EH (cell line): ENCODE measurements at places on chromosomes 12 and 14.

GRCh38 chr12:40045656-40046055, 60.2 kb downstream of the SLC2A13 start:
- DNase-seq: no peak

GRCh38 chr14:83992857-83993256, 1537.1 kb upstream of the FLRT2 start:
- DNase-seq: no peak

- peak; percentile 8 for DNase-seq
Observed at GRCh38 chr14:53062856-53063255, 90.3 kb downstream of the DDHD1 start.

GRCh38 chr12:64707926-64708325, 51.3 kb downstream of the GNS start:
- no peak for DNase-seq

GRCh38 chr12:106025129-106025528, 113.6 kb downstream of the NUAK1 start:
- DNase-seq: no peak

GRCh38 chr14:89507926-89508460, 91.0 kb upstream of the FOXN3 start:
- DNase-seq: peak; percentile 51

GRCh38 chr14:52052288-52052943, 16.4 kb downstream of the NID2 start:
- DNase-seq: peak; percentile 98

DNA sequence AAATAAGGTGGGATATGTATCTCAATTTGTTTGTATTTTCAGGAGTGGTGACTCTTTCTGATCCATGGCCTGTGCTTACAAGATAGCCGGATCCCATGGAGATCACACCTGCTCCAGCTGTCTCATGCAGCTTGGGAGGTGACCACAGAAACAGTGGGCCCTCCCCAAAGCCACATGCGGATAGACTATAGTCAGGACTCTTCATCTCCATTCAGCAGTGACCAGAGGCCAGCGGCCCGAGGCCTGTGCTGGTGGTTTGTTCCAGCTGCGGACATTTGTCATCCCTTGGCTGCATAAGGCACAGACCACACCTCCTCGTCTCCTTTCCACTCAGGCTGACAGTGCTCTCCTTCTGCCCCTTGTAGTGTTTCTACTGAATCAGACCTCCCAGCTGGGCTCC, 14.7 kb upstream of the WNT5B start:
- DNase-seq: no peak

DNA sequence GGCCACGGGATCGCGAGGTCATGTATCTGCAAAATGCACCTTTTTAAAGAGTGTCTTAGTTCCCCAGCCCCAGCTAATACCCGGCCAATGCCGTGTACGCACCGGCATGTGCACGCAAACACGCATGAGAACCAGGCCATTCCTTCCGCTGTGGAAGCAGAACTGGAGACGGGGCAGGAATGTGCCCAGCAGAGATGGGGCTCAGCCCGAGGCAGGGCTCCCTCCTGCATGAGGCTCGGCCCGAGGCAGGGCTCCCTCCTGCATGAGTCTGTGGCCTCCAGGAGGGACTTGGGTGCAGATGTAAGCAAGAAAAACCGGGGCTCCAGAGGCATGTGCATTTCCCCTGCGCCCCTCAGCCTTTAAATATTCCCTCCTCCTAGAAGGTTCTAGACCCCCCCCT, 38.2 kb downstream of the SLC6A12 start:
- DNase-seq: no peak

GRCh38 chr14:71324767-71325272, 417.6 kb downstream of the PCNX1 start:
- DNase-seq: peak; percentile 18

DNA sequence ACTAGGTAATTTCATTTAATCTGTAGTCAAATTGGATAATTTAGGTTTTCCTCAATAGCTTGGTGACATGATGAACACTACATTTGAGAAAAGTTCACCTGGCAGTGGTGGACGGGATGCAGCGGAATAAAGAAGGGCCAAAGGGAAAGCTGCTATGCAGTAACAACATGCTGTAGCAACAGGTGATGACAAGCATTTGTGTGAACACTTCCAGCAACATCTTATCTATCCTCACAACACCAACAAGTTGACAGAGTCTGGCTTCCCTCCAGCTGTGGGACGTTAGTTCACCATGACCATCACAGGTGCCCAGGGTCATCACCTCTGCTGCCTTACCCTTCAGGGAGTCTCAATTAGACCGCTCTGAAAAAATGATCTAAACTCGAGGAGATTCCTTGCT, 8.3 kb downstream of the DBX2 start:
- DNase-seq: no peak

DNA sequence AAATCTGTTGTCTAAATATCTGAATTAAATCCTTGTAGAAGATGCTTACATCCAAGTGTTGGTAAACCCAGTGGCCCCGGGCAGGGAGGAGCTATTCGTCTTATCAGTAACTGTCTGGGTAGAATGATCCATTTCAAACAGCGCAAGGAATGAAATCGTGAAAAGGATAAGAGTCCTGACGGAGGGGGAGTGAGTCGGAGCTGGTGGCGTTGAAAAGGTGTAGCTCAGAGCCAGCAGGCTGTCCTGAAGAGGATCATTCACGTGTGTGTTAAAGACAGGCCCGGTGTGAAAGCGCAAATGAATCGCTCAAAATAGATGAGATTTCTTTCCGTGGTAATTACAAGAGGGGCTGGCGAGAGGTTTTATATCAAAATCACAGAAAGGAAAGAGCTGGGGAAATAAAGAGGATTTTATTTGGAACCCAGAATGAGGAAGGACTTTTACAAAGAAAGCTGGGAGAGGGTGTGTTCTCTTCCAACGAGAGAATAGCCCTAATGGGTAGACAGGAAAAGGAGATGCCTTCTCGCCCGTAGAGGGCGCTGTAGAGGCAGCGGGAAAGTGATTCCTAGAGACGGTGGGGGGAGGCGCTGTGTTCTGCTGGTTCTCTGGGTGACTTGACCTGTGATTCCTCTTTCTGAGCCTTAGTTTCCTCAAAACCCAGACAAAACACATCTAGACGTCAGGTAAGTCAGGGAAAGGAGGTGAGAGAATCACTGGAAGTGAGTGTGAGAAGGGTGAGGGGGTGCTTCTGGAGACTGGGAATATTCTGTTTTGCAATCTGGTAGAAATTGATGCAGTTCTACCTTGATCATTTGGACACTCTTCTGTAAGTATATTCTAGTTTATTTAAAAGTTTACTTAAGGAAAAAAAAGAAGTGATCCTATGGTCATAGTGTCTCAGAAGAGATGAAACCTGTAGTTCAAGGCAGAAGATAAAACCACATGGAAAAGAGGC, 39.3 kb downstream of the SRRM4 start:
- DNase-seq: no peak

DNA sequence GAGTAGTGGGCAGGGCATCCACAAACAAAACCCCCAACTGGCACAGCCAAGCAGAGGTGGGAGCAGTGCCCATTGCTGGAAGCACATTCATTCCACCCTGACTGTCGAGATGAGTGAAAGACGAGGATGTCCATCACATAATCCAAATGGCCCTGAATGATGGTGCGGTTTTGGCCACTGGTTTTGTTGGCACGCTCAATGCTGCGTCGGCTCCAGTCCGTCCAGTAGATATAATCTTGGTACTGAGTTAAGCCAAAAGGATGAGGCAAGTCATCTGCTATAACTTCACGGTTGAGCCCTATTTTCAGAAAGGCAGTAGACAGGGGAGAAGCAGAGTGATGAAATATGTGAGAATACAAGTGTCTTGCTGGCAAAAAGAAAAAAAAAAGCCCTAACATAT, 88.1 kb downstream of the BCL2L14 start:
- no peak for DNase-seq

DNA sequence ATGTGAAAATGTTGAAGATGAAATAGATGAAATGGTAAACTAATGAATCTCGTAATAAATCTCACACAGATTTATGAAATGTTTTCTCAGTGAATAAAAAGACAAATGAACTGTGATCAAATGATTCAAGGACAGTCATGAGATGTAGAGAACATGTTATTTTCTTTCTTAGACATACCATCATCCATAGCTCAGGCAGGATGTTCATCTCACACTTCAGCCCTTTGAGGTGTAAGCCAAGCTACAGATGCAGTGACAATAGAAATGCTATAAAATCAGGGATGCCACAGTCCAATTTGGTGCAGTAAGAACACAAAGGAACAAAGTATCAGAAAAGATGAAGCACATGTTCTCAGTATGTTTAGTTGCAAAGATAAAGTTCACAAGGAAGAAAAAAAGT, 242.7 kb upstream of the KRR1 start:
- DNase-seq: no peak

- DNase-seq: peak; percentile 58
Observed at GRCh38 chr12:8860165-8860961, 37.9 kb downstream of the A2ML1 start.

DNA sequence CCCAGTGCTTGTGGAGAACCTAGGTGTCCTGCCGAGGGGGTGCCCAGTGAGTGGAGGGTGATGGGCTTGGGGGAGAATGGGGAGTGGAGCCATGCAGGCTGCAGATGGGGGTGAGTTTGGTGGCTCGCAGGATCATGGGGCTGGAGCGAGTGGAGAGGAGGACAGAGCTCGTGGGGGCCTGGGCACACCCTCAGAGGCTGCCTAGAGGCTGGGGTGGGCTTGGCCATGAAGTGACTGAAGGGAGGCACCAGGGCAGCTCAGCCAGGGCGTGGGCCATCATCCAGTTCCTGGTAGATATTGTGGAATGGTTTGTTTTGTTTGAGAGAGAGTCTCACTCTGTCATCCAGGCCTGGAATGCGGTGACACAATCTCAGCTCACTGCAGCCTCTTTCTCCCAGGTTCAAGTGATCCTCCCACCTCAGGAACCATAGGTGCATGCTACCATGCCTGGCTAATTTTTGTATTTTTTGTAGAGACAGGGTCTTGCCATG, 43.4 kb upstream of the AMN start:
- DNase-seq: peak; percentile 53

- DNase-seq: no peak
Observed at GRCh38 chr12:69981881-69982475, 157.0 kb downstream of the MYRFL start.

GRCh38 chr12:40152783-40153383, 47.0 kb upstream of the SLC2A13 start:
- peak; percentile 38 for DNase-seq

DNA sequence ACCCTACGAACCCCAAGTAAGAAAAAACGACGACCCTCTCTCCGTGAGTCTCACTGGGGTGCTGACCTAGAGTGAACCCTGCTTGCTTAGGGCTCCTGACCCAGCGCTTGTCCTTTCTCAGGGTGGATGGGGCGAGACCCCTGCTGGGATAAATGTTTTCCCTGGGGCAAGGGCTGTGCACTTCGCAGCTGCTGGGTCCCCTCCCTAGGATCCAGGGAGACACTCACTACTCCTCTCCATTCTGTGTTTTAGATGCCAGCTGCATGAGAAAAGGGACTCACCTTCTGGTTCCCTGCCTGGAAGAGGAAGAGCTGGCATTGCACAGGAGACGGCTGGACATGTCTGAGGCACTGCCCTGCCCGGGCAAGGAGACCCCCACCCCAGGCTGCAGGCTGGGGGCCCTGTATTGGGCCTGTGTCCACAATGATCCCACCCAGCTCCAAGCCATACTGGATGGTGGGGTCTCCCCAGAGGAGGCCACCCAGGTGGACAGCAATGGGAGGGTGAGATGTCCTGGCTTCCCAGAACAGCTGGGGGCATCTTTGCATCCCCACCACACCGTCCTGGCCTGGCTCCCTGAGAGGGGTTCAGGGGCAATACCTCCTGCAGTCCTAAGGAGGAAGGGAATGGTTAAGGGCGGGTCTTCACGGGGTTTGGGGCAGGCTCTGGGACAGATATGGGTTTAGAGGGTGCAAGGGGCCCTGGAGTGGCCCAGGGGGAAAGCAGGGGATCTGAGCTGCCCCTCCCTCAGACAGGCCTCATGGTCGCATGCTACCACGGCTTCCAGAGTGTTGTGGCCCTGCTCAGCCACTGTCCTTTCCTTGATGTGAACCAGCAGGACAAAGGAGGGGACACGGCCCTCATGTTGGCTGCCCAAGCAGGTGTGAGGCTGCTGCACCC, 663 bp downstream of the ANKRD33 start:
- DNase-seq: no peak
